ENCODE measurements at places on chromosomes 4 and X.

GRCh38 chr4:185371702-185372101, 24.0 kb downstream of the LRP2BP start:
- no peak for DNase-seq

GRCh38 chr4:113358784-113359183, 309.3 kb downstream of the ANK2 start:
- no peak for DNase-seq

- DNase-seq: no peak
These were observed 49.6 kb downstream of the PROM1 start for GRCh38 chr4:16034010-16034748.

DNA sequence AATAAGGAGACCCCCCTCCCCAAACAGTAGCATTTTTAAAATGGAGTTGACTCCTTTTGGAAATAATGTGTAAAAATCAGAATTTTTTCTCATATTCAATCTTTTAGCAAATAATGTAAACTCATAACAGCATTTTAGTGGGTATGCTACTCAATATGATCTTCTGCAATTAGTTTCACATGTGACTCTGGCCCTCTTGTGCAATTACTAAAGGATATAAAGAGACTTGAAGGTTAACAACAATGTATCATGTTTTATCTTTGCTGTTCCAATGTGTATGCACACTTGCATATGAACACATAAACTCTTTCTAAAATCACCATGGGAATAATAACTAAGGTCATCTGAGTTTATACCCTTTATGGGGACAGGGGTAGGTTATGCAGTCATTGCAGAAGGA, 39.9 kb upstream of the RXFP1 start:
- DNase-seq: no peak

DNA sequence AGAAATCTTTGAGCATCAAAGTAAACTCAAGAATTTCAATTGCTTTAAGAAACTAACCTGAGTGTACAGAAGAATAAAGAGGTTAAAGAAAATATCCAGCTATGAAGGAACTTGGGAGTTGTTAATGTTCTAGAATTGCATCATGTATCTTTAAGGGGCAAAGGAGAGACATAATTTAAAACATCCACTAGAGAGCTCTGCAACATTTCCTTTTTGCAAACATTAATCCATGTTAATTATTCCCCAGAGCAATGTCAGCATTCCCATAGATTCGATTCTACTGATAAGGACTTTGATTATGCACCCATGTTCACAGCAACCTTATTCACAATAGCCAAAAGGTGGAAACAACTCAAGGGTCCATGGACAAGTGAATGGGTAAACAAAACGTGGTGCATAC, 80.2 kb upstream of the SORBS2 start:
- no peak for DNase-seq

GRCh38 chr4:121706595-121707021, 9.8 kb upstream of the ANXA5 start:
- peak; percentile 38 for DNase-seq

GRCh38 chrX:136397001-136397400, 90.7 kb upstream of the BRS3 start:
- no peak for DNase-seq

GRCh38 chr4:119314356-119314755, 7.6 kb downstream of the FABP2 start:
- peak; percentile 63 for DNase-seq

DNA sequence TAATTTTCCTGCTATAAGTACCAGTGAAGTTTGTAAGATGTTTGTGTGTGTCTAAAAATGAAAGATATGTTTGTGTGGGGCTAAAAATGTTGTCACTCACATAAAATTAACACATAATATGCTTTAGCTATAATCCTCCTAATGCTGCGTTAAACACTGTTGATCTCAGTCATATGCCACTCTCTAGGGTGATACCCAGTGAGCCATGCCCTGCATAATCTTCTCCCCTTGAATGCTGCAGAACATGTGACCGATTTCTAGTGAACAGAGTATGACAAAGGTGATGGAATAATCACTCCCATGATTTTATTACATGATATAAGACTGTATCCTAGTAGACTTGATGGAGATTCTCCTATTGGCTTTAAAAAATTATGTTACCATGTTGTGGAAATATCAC, 119.1 kb upstream of the EPHA5 start:
- no peak for DNase-seq

All from CD8-positive, alpha-beta memory T cell (primary cell).